ENCODE measurements at places on chromosomes 5 and 9.

DNA sequence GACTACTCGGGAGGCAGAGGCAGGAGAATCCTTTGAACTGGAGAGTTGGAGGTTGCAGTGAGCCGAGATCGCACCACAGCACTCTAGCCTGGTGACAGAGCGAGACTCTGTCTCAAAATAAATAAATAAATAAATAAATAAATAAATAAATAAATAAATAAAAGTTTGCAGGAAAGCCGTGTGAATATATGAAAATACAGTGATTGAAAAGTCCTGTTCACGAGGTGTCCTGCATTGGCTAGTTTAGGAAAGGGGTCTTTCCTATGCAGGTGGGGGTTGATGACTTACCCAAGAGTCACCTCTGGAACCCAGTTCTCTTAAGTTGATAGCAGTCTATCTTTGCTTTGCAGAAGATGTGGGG lies 7.3 kb downstream of the TENT4A start:
- DNase-seq: no peak

GRCh38 chr5:138662599-138662998 lies 87.4 kb upstream of the HSPA9 start:
- peak; percentile 54 for DNase-seq

- DNase-seq: no peak
Measured at GRCh38 chr5:126603402-126603991, 2.8 kb downstream of the PHAX start.

GRCh38 chr9:116207371-116208111 lies 54.0 kb downstream of the PAPPA start:
- DNase-seq: no peak

GRCh38 chr9:116935149-116935897 lies 248.2 kb downstream of the TRIM32 start:
- no peak for DNase-seq

- no peak for DNase-seq
Measured at GRCh38 chr9:132699956-132700355, 29.7 kb downstream of the GTF3C4 start.

DNA sequence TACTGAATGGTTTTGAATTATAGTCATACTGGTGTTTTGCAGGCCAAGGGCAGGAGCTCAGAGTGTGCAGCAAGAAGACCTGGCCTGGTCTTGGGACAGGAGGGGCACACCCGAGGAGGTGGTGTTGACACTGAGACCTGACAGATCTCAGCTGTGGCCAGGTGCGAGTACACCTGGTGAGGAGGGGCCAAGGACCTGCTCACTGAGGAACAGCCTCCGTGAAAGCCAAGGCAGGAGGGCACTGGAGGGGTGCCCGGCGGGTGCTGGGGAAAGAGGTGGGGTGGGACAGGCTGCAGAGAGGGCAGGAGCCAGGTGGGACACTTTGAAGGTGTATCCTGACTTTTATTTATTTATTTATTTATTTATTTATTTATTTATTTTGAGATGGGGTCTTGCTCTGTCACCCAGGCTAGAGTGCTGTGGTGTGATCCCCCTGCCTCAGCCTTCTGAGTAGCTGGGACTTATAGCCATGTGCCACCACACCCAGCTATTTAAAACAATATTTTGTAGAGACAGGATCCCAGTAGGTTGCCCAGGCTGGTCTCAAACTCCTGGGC lies 23.3 kb upstream of the LAMC3 start:
- DNase-seq: no peak

- no peak for DNase-seq
Measured at GRCh38 chr9:6109571-6109970, 94.1 kb upstream of the RANBP6 start.

GRCh38 chr9:11149065-11149464 lies 536.3 kb upstream of the PTPRD start:
- no peak for DNase-seq

DNA sequence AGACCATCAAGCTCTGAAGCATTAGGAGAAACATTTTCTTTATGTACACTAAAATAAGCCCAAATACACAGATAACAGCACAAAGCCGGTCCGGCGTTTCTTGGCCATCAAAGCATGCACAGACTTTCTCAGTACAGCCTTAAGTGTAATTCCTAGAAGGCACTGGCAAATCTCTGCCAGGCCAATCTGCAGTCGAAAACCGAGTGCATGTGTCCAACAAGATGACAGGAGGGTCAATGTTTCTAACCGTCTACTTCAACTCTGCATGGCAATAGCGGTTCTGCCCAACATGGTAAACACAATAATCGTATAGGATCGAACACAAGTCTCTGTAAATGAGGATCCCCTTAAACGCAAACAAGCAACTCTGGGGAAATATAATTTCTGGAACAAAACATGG lies 1.1 kb downstream of the ARL15 start:
- DNase-seq: no peak

- DNase-seq: no peak
Measured at GRCh38 chr9:90641884-90642487, 638 bp downstream of the DIRAS2 start.

DNA sequence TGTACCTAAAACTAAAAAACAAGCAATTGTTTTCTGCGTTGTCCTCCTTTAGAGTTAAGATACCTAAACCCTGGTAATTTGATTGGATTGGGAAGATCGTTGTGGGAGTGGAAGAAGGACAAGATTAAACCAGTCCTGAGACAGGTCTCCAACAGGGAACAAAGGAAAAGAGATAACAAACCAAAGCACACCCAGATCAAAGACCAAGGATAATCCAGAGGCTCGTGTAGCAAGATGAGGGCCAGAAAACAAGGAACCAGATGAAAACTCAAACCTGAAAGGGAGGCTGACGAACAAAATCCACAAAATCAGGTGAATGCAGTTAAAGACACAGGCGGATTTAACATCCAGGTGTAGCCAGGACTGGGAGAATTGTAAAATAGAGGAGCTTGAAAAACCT lies 618.1 kb downstream of the SLCO4C1 start:
- DNase-seq: no peak

GRCh38 chr5:172690258-172691075 lies 49.4 kb downstream of the NEURL1B start:
- DNase-seq: peak; percentile 52

DNA sequence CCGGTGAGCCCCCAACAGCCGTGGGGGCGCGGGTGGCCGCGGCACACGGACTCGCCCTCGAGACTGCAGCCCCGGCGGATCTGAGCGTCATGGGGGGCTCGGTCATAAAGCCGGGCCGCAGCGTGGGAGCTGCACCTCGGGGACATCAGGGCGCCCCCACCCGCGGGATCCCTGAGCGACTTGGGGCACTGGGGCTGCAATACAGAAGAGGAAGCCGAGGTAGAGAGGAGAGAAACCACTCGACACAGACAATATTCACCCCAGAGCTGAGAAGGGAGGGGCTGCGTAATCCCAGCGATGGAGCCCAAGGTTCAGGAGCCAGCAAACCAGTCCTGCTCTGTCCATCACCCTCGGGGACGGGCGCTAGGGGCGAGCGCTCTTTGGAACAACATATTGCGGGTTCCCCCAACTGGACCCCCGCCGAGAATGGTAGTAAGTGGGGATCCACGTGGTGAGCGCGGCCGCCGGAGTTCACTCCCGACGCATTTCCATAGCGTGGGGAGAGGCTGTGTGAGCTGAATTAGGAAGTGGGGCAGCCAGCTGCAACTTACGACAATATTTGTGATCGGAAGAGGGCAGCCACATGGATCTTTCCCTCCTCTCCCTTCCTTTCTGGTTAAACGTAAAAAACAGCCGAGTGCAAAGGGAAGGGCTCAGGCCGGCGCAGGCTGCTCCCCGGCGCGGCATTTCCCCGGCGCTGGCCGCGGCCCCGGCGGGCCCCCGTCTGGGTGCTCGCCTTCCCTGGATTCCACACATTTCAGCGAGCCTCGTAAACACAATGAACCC lies 9.9 kb downstream of the PTCH1 start:
- DNase-seq: peak; percentile 48

- DNase-seq: no peak
Measured at GRCh38 chr9:16247188-16247875, 623.1 kb downstream of the BNC2 start.

- DNase-seq: no peak
Measured at GRCh38 chr5:37316027-37316426, 54.9 kb downstream of the NUP155 start.

GRCh38 chr5:141564216-141564692 lies 54.5 kb downstream of the DIAPH1 start:
- peak; percentile 79 for DNase-seq

DNA sequence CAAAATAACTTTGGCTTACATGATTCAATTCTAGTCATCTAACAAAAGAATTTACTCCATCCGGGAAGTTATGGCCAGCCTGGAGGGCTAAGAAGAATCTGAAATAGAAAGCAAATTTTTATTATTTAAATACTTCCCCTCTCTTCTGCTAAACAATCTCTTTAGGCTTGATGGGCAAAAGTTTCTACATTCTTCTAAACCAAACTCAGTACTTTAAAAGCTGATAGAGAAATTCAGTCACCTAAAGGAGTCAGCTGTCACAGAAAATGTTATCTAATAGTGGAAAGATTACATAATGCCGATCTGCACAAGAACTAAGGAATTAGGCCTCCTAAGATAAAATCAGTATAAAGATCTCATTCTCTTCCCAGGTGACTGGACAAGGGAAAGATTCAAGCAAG lies 32.4 kb downstream of the GNAQ start:
- DNase-seq: no peak

GRCh38 chr9:15299374-15299939 lies 7.6 kb downstream of the TTC39B start:
- DNase-seq: peak; percentile 84

DNA sequence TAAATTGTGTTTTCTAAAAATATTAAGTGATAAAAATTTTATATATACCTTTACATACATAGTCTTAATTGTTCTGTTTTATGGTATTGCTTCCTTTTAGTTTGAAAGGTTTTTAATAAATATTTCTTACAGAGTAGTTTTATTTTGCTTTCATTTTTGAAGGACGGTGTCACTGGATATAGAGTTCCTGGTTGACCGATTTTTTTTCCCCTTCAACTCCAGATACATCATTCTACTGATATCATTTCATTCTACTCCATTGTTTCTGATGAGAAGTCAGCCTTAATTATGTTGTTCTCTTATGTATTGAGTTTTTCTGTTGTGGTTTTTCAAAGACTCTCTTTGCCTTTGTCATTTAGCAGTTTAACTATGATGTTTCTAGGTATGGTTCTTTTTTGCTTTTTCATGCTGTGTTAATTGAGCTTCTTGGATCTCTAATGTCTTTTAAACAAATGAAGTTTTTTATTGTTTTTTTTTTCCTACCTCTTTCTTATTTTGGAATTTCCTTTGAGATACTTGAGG lies 30.4 kb downstream of the MTREX start:
- DNase-seq: no peak

DNA sequence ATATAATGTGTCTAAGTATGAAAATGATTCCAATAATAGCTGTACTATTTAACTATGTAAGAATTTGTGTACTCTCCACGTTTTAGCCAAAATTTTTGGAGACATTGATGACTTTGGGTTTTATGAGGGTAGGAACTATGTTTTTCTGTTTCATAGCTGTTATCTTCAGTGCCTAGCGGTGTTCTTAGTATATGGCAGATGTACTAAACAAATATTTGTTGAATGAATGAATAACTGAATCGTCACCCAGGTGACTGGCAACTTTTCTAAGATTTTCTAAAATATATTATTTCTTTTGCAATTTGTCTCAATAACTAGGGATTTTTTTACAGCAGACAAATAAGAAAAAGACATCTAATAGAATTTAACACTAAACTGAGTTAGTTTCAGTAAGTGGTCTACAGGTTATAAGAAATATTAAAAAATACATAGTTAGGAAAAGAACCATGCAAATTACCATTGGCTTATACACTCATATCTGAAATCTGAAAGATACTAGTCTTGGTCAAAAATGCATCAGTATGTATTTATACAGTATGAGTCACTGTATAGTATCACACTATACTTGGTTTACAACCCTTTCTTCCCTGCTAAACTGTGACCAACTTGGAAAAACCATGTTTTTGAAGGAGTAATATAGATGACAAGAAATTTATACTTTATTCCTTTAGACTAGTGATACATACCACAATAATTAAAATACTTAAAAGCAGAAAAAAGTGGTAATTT lies 10.5 kb upstream of the ERCC6L2 start:
- no peak for DNase-seq

DNA sequence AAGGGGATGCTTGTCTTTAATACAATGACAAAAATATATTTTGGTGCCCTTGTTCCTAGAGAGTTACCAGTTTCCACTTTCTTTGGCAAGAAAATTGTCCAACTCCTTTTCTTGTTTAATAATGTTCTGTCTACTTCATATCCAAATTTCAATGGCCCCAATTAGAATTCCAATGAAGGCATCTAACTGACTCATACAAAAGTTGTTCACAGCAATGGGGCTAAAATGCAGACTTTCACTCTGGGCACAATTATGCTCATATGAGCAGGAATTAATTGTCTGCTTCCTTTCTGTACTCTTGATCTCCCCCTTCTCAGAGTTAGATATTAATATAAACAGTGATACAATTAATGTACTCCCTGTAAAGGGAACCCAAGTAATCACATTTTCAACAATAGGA lies 42.1 kb upstream of the ZNF622 start:
- no peak for DNase-seq

DNA sequence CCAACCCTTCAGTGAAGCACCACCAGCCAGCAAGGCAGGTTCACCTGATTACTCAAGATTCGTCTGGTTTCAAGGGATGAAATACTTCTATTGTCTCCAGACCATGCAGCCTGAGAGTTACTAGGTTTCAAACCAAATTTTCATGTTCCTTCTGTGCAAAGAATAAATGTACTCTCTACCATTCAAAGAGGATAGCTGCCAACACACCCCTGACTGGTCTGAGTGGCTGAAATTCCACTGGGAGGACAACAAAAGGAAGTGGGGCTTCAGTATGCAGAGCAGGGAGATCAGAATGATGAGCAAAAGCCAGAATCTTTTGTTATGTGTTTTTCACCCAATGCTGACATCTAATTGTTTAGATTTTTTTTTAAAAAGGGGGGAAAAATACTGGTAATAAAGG lies 356.3 kb downstream of the BNC2 start:
- DNase-seq: no peak

DNA sequence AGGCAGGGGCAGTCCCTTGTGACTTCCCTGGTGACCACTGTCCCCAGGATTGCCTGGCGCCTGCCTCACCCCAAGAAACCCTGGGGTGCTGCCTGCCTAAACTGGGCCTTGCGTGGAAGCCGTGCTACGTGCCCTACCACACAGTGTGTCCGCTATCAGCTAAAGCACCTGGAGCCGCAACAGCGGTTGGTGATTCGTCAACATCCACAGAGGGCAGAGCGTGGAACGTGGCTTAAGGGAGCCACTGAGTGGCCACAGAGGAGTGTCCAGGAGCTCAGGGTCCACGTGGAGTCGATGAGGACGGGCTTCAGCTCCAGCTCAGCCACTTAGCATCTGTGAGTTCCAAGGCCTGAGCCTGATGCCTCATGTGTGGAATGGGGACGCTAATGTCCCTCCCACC lies 25.3 kb downstream of the LAMC3 start:
- no peak for DNase-seq

DNA sequence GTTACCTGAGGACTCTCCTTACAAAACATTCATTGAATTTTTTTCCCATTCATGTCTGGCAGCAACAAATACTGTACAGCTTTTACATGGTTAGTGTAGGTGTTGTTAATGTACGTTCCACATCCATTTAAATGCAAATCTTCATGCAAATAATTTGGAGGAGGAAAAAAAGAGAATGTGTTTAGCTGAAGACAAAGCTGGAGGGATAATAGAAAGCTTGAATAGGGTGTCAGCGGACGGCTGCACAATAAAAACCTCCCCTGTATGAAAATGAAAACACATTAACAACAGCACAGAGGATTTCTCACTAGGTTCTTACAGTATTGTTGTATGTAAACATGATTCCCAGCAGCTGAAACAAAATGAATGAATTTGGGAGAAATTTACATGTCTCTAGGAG lies 231.5 kb downstream of the ZNF608 start:
- no peak for DNase-seq

All from activated CD8-positive, alpha-beta memory T cell treated with anti-CD3 and anti-CD28 coated beads, Interleukin-2, amount 10 ng/mL, durations not matched to agents 7 days and 5 days (primary cell).